ENCODE measurements at places on chromosomes 12 and 14.
A peak's percentile ranks its signal among the peaks of the same experiment; 100 is the strongest.

DNA sequence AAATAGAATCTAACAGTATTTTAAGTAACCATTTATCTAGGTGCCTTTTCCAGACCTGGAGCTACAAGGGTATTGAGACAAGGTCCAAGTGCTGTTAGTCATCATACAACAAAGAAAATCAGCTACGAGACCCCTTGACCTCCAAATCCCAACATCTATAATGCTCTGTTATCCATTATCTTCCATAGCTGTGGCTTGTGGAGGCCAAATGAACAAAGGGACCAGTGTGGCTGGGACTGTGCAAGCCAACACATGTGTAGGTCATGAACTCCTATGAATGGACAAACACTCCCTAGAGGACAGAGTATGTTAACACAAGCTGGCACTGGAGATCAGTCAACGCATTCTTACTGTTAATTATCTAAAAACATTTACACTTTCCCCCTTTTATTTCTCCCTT is 374.5 kb downstream of the EMP1 start:
- no peak for DNase-seq

DNA sequence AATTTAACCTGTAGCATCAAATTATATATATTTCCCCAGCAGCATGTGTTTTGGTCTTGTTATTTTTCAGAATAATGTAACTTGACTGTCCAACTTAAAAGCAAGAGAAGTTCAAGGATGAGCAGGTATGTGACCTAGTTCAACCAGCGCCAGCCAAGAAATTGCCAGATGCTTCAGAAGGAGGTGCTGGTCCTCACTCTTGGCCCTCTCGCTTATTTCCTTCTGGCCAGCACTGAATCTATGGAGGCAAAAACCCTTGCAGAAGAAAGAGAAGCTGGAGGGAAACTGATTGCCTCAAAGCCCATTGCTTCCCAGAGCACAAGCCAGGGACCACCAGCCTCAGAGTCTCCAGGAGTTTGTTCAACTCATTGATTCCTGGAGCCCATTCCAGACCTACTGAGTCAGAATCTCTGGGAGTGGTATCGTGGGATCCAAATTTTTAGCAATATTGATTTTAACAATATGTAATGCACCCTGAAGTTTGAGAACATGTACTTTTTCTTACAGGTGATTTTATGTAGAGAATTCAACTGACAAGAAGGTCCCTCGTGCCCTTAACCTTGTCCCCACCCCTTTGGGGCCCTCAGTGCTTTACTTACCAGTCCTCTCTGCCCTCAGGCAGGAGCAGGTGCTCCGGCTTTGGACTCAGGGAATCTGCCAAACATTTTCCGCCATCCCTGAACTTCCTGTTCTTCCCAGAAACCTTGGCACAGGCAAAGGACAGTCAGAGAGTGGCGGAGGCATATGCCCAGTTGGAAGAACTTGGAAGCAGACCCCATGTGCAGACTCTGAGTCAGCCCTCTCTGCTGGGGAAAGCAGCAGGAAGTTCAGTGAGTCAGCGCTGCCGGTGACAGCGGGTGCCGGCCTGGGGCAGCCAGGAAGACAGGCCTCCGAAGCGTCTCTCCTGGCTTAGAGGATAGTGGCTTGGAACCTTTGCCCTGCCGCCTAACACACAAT is 10.4 kb downstream of the BEST3 start:
- DNase-seq, result peak; percentile 7

- DNase-seq, result no peak
These were observed 73.3 kb downstream of the MOK start for GRCh38 chr14:102231476-102232347.

DNA sequence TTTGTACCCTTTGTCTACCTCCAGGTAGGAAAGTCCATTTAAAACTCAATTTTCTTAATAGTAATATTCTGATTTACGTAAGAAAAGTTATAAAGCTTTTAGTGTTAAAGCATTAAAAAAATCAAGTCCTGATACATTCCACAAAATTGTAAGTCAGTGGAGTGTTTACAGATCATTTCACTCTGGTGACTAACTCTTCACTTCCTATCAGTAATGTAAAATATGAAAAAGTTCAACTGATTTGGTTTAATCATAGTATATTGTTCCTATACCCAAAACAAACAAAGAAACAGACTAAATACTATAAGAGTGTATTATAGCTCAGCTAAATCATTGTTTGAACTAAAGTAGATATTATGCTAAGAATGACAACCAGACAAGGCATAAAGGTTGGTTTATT is 85.9 kb downstream of the VEZT start:
- DNase-seq, result no peak

GRCh38 chr12:111585690-111586089 is 13.4 kb downstream of the ATXN2 start:
- DNase-seq, result no peak

GRCh38 chr14:76456200-76456599 is 80.3 kb downstream of the ESRRB start:
- peak; percentile 30 for DNase-seq

DNA sequence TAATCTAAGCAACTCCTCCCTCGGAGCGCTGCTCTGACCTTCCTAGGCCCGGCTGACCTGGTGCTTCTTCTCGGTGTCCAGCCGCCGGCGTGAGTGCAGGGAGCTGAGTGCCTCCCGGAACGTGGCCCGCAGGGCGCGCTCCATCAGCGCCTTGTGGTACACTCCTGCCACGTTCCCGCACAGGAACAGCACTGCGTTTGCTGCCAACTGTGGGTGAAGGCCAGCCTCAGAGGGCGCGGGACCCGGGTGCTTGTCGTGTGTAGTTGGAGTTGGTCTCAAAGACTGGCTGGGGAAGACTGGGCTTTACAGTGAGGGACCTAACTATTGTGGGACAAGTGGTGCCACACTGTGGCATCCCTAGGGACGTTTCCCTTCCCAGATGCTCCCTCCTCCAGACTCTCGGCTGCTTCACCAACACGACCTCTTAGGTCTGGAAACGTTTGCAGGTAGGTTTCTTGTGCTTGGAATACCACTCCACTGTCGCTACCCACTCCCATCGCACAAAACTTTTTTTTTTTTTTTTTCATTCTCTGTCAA is 3.1 kb downstream of the ADCY4 start:
- no peak for DNase-seq

- DNase-seq, result no peak
These were observed 11.1 kb upstream of the PTGES3 start for GRCh38 chr12:56699020-56699661.

GRCh38 chr12:49872781-49873181 is 29.9 kb upstream of the BCDIN3D start:
- DNase-seq, result no peak

- no peak for DNase-seq
These were observed 357.3 kb upstream of the MIS18BP1 start for GRCh38 chr14:45610318-45610717.

GRCh38 chr12:12398026-12398859 is 41.4 kb downstream of the BORCS5 start:
- DNase-seq, result no peak

DNA sequence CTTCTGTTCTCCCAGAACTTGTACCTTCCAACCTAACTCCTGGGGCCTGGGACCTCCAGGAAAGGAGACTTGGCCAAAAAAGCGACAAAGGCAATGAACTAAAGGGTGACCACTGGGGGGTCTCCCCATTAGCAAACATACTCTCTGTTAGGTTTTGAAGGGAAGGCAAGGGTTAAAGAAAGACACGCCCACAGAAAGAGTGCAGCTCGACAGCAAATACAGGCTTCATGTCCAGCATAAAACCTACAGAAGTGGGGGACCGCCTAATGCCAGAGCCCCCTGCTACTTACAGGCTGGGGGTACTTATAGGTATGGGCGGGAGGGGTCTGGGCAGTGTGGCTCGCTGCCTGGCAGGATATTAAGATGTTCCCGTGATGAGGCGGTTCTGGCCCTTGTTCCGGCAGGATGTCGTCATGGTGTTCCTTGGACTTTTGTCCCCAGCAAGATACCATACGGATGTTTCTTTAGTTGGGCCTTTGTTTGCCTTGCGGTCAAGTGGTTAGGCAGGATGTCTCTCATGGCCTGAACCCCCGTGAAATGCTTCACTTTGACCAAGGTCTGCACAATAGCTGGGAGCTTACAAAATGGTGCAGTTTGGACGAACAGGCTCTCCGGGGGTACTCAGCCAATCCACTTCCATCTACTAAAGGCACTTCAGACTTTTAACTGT is 53.4 kb downstream of the PRMT8 start:
- DNase-seq, result no peak

GRCh38 chr12:121805171-121806008 is 1.6 kb downstream of the SETD1B start:
- DNase-seq, result no peak

GRCh38 chr12:7716381-7716780 is 5.1 kb downstream of the DPPA3 start:
- DNase-seq, result no peak

GRCh38 chr12:48980953-48981756 is 3.0 kb downstream of the WNT1 start:
- DNase-seq, result peak; percentile 39

- DNase-seq, result no peak
These were observed 138.9 kb downstream of the PIWIL1 start for GRCh38 chr12:130476451-130477135.

GRCh38 chr12:5827591-5827990 is 117.5 kb downstream of the ANO2 start:
- no peak for DNase-seq

DNA sequence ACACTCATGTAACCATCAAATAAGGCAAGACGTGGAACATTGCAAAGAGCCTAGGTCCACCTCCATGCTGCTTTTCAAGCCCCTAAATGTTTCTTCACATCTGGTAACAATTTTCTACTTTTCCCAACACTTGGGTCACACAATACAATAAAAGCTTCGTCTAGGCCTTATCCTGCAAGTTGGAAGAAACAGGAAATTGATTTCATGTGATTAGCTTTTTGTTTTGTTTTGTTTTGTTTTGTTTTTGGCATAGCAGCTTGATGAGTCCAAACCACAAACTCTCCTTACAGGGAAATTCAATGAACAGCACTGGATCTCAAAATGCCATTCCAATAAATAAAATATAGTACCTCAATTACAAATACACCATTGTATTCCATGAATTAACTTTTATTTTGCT is 19.3 kb downstream of the TAS2R50 start:
- no peak for DNase-seq

GRCh38 chr14:56995010-56995409 is 184.7 kb upstream of the OTX2 start:
- no peak for DNase-seq

DNA sequence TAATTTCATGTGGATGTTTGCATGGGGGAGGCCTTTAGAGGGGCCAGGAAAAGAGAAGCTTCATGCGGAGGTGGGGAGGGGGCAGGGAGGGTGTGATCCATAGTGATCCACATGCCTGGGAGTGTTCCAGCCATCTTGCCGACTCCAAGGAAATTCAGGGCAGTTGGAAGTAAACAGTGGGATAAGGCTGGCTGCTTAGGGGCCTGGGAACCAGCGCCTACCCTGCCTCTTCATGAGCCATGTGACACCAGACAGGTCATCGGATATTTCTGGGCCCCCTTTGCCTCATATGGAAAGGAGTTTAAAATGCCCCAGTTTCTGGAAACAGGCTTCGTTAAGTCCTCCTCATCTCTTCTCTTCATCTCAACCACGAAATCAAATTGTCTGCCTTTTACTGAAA is 983.2 kb downstream of the BCL11B start:
- DNase-seq, result no peak

DNA sequence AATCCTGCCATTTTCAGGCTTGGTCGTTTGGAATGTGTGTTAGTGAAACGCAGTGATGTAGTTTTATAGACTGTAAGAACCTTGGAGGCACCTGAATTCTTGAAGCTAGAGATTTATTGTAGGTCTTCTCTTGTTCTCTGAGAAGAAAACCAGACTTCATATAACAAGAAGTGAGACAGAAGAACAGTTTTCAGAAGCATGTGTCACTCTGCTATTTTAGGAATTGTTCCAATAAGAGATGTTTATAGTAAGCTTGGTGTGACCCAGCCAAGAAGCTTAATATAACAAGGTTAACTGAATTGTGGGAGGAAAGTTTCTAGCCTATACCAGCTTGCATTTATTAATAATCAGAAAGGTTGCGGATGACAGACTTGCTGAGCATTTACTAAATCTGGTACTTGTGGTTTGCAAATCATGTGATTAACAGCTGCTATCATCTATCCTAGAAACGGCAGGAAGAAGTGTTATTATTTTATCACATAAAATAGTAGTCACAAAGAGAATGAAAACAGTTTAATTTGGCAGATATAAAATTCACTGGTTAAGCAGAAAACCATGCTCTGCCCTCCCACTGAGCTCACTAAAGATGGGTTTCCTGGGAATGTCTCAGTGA is 49.2 kb upstream of the BCAT1 start:
- DNase-seq, result no peak

DNA sequence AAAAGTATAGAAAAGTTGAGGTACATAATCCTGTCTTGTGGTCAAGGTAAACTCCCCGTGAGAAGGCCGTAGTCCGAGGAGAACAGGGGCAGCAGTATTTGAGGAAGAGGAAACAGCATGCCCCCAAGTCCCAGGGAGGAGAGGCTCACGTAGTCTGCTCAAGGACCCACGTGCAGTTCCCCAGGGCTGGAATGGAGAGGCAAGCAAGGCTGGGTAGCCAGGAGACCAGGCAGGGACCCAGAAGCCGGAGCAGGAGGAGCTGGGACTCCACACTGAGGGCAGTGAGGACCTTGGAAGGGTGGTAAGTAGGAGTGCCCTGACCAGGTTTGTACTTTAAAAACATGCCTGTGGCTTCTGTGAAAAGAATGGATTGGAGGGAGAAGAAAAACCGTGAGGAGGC is 100.0 kb downstream of the EGLN3 start:
- DNase-seq, result no peak

DNA sequence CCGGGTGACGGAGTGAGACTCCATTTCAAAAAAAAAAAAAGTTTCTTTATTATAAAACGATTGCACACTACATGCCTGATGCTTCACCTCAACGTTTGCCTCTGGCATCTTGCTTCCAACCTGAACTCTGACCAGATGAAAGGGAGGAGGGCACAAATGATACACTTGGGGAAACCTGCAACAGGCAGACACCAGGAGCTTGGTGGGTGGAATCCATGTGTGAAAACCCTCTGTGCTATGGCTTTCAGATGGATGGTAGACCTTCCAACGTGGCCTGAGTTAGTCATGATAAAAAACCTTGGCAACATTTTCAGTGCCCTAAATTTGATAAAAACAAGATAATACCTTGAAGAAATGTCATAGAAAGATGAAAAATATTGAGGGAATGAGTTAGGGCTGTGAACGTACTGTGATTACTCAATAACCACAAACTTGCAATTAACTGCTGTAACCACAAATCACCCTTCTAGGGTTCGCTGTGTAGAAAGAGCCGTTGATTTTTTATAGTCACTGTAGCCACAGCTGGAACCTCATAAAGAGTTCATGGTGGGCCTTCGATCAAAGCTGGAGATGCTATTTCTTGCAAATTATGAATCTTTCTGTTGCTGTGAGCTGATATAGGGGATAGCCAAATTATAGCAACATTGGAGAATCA is 26.1 kb upstream of the GZMB start:
- DNase-seq, result no peak

GRCh38 chr14:86462193-86462753 is 932.3 kb downstream of the FLRT2 start:
- DNase-seq, result no peak

GRCh38 chr14:95098984-95099599 is 58.2 kb downstream of the DICER1 start:
- peak; percentile 24 for DNase-seq
